ENCODE measurements at places on chromosomes 7 and 10.

GRCh38 chr10:8815969-8816368, 761.5 kb downstream of the GATA3 start:
- no peak for DNase-seq

- DNase-seq: no peak
Measured at GRCh38 chr7:44057849-44058758, 7.3 kb downstream of the PGAM2 start.

GRCh38 chr7:70700941-70701425, 431.0 kb upstream of the GALNT17 start:
- DNase-seq: no peak

GRCh38 chr10:63521416-63522276, 445 bp downstream of the REEP3 start:
- peak; percentile 41 for DNase-seq

DNA sequence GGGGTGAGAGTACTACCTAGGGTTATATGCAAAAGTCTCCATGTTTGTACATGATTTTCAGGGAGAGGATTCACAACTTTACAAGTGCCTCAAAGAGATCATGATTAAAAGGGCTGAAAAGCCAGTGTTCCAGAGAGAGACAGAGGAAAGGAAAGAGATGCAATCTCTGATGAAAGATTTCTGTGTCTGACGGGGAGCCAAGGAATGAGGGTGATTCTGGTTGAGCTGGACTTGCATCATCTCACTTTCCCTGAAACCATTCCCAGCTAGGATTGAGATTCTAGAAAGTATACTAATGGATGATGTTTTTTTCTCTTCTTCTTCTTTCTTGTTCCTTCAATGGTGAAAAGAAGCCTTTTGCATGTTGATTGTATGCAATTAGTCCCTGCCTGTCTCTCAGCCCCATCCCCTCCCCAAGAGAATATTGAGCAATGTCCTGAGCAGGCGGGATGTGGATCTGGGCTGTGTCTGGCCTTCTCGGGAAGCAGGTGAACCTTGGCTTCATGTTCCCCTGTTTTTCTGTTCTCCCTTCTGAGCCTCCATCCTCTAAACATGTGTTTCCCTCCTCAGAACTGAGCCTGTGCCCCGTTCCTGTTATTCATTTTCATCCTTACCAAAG, 186.1 kb downstream of the ZNF365 start:
- DNase-seq: no peak

- no peak for DNase-seq
Measured at GRCh38 chr7:127755521-127755920, 103.5 kb downstream of the SND1 start.

GRCh38 chr7:121572615-121573014, 176.5 kb upstream of the FAM3C start:
- no peak for DNase-seq

DNA sequence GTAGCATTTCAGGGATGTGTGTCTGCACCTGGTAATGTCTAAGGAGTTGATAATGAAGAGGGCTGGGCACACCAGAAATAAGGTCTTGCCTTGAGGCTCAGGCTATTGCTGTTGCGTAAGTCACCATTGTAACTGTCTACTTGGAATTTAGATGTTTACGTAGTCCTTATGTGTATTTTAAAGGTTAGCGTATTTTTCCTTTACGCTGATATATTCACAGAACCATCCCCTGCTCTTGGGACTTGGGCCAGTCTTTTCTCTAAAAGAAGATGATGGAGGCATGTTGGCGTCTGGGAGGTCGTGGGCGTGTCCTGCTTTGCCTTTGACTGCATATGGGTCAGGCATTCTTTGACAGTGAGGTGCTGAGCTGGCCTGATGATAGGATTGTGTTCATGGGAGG, 14.7 kb downstream of the WDR37 start:
- no peak for DNase-seq

GRCh38 chr7:54109501-54109900, 432.7 kb upstream of the VSTM2A start:
- no peak for DNase-seq

Data from endothelial cell (in vitro differentiated cells).